ENCODE measurements at places on chromosomes 13 and 19. TPM values are rescaled to one million over a fixed set of nuclear protein-coding genes. Genes with fewer than 3 reads are reported as not detected.

Gene THSD1
- total RNA-seq = 0.88 TPM

DNA sequence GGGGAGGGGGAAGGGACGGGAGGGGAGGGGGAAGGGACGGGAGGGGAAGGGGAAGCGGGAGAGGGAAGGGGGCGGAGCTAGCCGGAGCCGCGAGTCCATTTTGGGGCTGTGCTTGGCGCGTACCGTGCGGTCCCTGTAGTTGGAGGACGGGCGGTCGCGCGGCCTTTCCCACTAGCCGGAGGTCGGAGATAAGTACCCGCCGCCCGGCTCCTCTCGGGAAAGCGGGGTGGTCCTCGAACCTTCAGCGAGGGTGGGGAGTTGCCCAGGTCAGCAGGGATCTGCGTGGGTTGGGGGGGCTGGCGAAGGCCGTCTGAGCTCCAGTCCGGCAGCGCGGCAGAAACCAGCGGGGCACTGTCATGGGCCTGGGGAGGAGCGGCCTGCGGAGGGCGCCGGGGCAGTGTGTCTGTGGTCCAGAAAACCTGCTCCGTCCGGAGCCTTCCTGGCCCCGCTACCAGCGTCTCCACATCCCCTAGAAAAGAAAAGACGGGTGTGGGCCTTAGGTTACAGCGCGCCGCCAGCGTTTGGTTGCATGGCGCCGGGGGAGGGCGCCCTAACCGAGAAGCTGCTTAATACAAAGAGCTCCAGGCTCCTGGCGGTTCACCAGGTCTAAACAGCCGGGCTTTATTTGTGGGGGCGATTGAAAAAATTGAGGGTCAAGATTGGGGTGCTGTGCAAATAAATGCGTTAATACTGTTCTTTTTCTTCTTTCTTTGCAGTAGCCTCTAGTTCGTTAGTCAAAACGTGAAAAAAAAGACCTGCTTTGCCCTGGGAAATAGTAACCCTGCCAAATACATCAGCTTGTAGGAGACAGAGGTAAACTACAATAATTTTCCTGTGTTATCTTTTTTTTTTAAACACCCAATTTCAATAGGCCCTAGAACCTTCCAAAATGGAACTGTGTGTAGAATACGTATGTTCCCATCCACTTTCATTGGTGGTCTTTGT, at the start of gene TRIM13:
TSS of gene TRIM13 (plus strand) at position 92 of the 945 bp plus-strand sequence. CDS start 14,899 bp downstream, outside the sequence.
- DNase-seq = peak; percentile 88

- DNase-seq = no peak
These were observed 385.1 kb downstream of the IRS2 start for GRCh38 chr13:109401307-109401706.

DNA sequence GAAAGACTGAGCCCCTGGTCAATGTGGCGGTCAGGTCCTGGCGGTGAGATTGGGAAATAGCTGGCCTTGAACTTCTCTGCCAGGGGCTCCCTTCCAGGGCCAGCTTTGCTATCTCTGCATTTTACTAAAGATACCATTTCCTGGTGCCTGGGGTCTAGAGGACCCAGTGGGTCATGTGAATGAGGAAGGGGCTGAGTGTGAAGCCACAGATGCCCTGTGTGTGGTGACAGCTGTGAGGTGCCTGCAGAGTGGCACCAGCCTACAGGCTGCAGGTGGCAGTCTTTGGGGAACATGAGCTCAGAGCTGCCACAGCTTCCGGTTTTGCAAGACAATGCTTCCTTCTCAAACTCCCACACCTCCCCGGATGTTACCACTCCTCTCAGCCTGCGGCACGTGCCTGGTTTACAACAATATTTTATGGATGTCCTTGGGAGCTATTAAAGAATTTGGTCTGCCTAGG, 5.2 kb upstream of the MLNR start:
- DNase-seq = peak; percentile 67

Gene IFNL1
- total RNA-seq = not detected

Gene PNKP
- 33.7 TPM for total RNA-seq

DNA sequence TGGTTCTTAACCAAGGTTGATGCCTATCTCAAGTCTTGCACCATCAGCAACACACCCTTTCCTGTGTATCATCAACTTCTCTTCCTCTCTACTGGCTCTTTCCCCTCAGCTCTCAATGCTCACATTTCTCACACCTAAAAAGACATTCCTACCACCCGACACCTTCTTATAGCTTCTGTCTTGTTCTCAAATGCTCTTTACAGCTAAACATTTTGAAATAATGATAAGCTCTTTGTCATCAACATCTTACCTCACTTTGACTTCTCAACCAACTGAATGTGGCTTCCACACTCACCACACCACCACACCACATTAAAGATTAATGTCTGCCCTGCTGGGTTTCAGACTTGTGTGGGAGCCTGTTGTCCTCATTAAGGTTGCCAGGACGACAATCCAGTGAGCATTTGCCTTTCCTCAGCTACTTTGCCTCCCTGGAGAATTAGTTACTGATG, 67.8 kb downstream of the RXFP2 start:
- DNase-seq = no peak

Gene KCNJ14
- total RNA-seq = 0.38 TPM

Gene KIR3DL2
- total RNA-seq = not detected

- no peak for DNase-seq
These were observed 6.3 kb upstream of the POU4F1 start for GRCh38 chr13:78609464-78610205.

GRCh38 chr13:99414048-99414995, 87.0 kb upstream of the TM9SF2 start:
- DNase-seq = no peak

DNA sequence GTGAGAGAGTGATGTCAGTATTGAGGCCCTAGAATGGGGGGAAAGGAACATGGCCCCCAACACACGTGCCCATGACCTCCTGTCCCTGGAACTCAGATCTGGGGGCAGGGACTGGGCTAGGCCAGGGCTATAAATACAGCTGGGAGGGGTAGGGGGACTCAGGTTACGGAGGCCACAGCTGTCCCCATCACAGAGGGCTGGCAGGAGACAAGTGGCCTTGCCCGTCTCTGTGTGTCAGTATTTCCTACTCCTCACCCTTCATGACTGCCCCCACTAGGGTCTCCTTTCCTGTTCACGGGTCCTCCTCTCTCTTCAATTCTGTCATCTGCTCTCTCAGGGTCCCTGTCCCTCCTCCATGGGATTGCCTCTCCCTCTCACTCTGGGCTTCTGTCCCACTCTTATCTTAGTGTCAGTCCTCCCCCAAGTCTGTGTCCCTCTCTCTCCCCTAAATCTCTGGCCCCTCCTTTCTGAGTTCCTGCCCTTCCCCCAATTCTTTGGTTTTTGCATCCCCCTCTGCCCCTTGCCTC, 687 bp upstream of the HRC start:
- no peak for DNase-seq

GRCh38 chr13:102132777-102133295, 269.0 kb downstream of the FGF14 start:
- DNase-seq = no peak

DNA sequence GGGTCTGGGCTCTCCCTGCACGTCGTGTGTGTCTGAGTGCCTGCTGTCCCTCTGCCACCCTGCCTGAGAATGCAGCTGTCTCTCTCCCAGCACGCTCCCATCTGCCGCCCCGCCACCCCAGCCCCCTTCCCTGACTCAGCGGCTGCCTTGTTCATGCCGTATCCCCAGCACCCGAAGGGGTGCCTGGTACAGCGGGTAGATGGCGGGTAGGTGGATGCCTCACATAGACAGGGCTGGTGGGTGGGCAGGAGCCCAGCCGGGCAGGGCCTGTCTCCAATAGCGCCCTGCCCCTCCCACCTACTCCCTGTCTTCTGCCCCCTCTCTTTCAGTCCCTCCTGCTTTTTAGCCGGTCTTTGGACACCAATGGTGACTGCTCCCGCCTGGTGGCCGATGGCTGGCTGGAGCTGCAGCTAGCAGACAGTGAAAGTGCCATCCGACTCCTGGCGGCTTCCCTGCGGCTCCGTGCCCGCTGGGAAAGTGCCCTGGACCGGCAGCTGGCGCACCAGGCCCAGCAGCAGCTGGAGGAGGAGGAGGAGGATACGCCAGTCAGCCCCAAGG, 30.3 kb downstream of the DHX34 start:
- no peak for DNase-seq

Gene MYBPC2
- not detected for total RNA-seq

GRCh38 chr13:77168237-77168636, 141.3 kb upstream of the FBXL3 start:
- no peak for DNase-seq

Gene LPAR6
- total RNA-seq = 4.8 TPM

Gene LYPD3
- total RNA-seq = 0.53 TPM

- no peak for DNase-seq
These were observed 13.3 kb downstream of the TNFRSF19 start for GRCh38 chr13:23583491-23583890.

DNA sequence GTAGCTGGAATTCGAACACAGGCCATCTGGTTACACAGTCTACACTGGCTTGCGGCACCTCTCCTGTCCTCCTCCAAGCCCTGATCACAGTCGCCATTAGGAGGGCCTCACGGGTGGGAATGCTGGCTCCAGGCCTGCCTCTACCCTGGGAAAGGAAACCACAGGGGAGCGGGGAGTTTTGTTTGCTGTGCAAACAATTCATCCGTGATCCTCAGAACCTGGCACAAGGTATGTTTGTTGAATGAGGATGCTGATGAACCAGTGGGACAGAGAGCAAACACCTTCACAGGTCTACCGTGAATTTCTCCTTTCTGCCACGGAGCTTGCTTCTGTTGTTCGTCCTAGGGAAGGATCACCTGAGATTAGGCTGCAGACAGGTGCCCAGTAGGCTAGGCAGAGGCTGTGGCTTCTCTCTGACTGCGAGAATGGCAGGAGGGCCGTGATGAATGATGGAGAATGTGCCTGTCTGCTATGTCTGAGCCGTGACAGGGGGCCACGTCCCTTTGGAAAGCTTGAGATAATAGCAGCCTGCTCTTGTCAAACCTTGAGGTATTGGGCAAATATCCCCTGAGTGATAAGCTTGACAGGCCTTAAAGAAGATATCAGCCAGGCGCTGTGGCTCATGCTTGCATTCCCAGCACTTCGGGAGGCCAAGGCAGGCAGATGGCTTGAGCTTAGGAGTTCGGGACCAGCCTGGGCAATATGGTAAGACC, 36.7 kb downstream of the PIN1 start:
- no peak for DNase-seq

Gene RFPL4AL1
- total RNA-seq = not detected

DNA sequence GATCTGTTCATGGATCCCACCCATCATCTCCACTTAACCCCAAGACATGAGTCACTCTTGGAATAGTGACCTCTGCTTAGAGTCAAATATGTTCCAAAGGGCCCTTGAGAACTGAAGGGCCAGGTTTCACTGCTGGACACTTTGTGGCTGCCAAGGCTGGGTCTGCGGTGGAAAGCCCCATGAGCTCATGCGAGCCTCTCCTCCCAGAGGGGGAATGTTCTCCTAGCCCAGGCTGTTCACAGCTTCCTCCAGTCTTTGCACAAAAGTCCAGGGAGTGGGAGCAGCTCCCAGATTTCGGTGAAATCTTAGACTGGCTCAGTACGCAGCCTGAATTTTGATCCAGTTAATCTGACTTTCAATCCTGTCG, 732 bp upstream of the DCLK1 start:
- no peak for DNase-seq

GRCh38 chr13:28357911-28358433, 137.0 kb downstream of the FLT1 start:
- DNase-seq = no peak

DNA sequence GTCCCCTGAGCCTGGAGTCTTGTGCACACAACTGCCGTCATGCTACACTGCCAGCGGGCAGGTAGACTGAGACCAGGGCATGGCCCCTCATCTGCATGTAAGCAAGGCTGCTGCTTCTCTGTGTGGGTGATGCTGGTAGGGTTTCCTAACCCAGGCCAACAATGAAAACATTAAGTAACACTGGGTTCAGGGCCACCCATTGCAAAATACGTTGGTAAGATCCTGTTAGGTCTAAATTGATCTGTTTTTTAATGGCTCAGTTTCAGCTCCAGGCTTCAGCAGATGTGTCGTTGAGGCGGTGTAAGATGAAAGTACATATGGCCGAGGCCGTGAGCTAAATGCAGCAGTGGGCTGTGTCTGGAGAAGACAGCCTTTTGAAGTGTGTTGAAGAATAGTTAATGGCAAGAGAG, 383.4 kb downstream of the IRS2 start:
- peak; percentile 91 for DNase-seq

Gene SPACA4
- not detected for total RNA-seq

- no peak for DNase-seq
These were observed 90.8 kb downstream of the SERP2 start for GRCh38 chr13:44464471-44464870.

GRCh38 chr19:2578391-2578890, 102.5 kb downstream of the GADD45B start:
- no peak for DNase-seq

Gene IGFL2
- total RNA-seq = not detected

GRCh38 chr19:18328340-18329034, 5.6 kb upstream of the LSM4 start:
- peak; percentile 92 for DNase-seq

- no peak for DNase-seq
These were observed 10.4 kb downstream of the KL start for GRCh38 chr13:33026489-33027152.

Gene PRX
- total RNA-seq = 0.70 TPM

- DNase-seq = peak; percentile 61
These were observed 2.1 kb downstream of the ZNF575 start for GRCh38 chr19:43534816-43535761.

DNA sequence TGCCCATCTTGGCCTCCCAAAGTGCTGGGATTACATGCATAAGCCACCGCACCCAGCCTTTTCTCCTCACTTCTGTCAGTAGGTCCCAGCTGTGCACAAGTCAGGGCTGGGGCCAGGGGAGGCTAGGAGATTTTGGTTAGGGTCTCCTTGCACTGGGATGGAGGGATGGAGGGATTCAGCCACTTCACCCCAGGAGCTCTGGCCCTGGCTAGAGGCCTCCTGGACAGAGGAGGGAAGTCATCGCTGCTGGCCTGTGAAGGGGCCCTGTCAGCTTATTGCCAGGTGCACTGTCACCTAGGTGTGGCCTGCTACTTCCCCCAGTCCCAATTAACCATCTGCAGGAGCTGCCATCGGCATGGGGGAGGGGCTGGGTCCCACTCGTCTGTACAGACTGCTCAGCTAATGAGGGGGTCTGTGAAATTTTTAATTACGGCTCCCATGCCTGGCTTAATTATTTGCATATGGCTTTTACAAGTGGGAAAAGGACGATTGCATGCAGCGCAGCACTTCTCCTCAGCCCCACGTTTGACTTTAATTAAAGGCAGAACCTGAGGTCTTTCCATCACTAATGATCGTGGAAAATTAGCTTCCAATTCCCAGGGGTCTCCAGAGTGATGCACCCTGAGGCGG, 52.4 kb downstream of the CHST8 start:
- DNase-seq = no peak

GRCh38 chr13:78499802-78500201, 103.5 kb downstream of the POU4F1 start:
- DNase-seq = no peak

DNA sequence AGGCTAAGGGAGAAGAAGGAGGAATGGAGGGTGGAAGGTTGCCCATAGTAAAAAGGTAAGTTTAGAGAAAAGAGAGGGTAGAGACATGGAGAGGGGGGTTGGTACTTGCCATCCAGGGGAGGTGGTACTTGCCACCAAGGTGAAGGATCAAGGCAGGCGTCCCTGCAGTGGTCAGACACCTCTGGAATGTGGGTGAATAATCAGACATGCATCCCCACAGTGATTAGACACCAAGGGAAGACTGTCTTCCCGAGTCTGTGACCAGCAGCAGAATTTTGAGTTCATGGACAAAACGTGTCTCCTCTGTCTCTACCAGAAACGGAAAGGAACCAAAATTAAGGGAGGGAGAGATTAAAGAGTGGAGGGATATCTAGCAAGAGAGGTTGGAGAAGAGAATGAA, 27.1 kb upstream of the IGFL1 start:
- DNase-seq = no peak

Gene ARHGAP33
- total RNA-seq = 3.6 TPM

Data from left lobe of liver (tissue), 2 donors.